AG04450 (cell line): ENCODE measurements at places on chromosomes 3 and 15.

DNA sequence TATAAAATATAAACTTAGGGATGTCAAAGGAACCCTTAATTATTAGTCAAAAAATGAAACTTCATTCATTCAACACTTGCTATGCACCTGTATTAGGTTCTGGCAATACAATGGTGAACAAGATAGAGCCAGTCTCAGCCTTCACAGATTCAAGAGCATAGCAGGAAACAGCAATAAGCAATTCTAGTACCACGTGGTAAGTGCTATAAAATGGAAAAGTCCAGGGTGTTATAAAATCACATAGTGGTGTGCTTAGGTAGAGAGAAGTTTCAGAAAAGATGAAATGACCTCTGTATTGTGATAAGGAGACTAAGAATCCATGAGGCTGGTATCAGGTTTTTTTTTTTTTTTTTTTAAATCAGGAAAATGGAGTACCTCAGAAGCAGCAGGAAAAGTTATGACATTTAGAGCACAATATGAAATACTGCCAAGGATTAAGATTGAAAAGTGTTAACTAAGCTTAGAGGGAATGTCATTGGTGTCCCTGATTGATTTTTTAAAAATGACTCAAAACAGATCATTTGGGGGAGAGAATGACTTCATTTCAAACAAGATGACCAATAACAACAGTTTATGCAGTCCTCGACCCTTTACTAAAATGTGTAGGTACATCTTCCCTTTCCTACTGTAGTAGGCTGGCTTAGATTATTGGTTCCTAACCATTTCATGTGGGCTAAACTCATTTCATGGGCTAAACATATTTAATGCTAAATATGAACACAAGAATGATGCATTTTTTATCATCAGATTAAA is 5.0 kb downstream of the TOMM70 start:
- DNase-seq: no peak

DNA sequence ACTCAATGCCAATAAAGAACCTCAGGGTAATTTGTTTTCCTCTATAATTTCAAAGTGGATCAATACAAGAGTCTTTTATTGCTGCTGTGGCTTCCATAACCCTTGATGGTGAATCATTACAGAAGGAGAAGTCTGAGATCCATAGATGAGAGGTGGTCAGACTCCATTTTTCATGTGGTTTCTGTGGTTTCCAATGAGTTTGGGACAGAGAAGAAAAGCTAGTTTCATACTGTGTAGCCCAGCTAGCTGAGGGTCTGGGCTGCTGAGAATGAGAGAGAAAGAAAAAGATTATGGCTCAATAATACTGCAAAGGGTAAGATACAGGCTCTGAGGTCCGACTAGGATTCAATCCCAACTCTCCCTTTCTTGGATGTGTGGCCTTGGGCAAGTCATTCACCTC is 180.6 kb upstream of the LRRN1 start:
- no peak for DNase-seq

DNA sequence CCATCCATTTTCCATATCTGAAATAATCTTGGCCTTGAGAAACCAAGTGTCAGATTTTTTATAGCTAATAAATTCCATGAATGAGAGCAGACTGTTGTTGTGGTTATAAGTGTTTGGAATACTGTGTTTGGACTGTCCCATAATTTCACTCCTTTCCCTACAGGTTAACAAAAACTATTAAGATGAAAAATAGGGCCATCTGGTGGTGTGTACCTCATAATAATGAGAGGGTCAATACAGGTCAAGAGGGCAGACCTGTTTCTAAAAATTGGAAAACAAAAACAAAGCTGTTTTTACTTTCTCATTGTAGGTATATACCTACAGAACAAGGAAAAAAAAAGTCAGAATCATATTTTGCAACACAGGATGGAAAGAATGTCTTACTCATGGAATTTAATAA is 553.8 kb upstream of the SGO1 start:
- no peak for DNase-seq

- DNase-seq: no peak
These were observed 2.9 kb downstream of the PLEKHO2 start for GRCh38 chr15:64844576-64845145.

- no peak for DNase-seq
These were observed 8.7 kb downstream of the SPCS1 start for GRCh38 chr3:52714335-52715302.

DNA sequence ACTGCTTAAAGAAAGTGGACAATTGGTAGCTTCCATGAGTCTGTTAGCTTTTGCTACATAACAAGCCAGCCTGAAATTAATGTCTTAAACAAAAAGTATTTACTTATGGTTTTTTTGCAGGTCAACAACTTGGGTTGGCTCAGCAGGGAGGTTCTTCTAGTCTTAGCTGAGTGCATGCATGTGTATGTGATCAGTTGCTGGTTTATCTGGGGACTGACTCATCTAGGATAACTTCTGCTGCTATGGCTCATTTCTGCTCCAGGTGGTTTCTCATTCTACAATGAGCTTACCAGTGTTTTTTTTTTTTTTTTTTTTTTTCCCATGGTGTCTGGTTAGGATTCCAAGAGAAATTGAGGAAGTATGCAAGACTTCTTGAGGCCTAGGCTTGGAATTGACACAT is 244.7 kb downstream of the NSUN3 start:
- no peak for DNase-seq
